ENCODE measurements at places on chromosomes 11 and 22. TPM values are rescaled to one million over a fixed set of nuclear protein-coding genes. Genes with fewer than 3 reads are reported as not detected.

Gene KCTD17
- polyA plus RNA-seq: 7.4 TPM

Gene EHF
- 115 TPM for polyA plus RNA-seq

Gene CXCR5
- 0.11 TPM for polyA plus RNA-seq

Gene LARGE2
- 45.8 TPM for polyA plus RNA-seq

Gene MMP12
- polyA plus RNA-seq: not detected

Gene ANKRD49
- polyA plus RNA-seq: 11.5 TPM

Gene KDM4D
- 0.14 TPM for polyA plus RNA-seq

Gene CRYBA4
- polyA plus RNA-seq: not detected

Gene GGTLC2
- polyA plus RNA-seq: not detected

Gene PHLDA2
- polyA plus RNA-seq: 61.7 TPM

Gene NUDT22
- polyA plus RNA-seq: 55.1 TPM

Gene TSGA10IP
- polyA plus RNA-seq: not detected

Gene TNNI2
- polyA plus RNA-seq: 166 TPM

Gene FXYD2
- 1.0 TPM for polyA plus RNA-seq

Gene SEPTIN3
- 0.11 TPM for polyA plus RNA-seq

Gene CYTH4
- polyA plus RNA-seq: 4.1 TPM

Gene FGF4
- not detected for polyA plus RNA-seq

Gene CDC42BPG
- 30.7 TPM for polyA plus RNA-seq

Gene MS4A1
- 0.36 TPM for polyA plus RNA-seq

Gene CACNA1I
- 0.09 TPM for polyA plus RNA-seq
